PC-3 (cell line): ENCODE measurements at places on chromosomes 7 and 10.

- peak; percentile 52 for DNase-seq
Measured at GRCh38 chr7:101814991-101815825, 2.2 kb upstream of the CUX1 start.

DNA sequence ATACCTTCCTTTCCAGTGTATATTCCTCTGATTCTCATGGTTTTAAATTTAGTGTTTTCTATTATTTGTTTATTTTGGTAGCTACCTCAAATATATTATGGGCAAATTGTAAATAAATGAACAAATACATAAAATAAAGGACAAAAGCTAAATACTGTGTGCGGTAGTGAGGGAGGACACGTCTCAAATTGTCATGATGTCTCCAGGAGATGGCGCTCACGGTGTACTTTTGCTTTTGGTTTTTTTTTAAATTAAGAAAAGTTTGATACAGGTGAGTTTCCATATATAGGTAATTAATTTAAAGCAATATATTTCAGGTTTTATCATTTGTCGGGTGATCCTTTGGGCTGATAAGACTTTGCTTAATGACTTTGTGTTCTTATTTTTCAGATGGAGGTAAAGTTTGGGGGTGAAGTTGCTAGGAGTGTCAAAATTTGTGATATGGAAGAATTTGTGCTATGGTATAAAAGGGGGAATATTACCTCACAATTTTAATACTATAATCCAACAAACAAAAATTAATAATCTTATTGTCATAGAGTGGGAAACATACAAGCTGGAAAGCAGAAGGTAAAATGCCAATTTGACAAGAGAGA, 68.4 kb upstream of the TMEM229A start:
- DNase-seq: peak; percentile 52

DNA sequence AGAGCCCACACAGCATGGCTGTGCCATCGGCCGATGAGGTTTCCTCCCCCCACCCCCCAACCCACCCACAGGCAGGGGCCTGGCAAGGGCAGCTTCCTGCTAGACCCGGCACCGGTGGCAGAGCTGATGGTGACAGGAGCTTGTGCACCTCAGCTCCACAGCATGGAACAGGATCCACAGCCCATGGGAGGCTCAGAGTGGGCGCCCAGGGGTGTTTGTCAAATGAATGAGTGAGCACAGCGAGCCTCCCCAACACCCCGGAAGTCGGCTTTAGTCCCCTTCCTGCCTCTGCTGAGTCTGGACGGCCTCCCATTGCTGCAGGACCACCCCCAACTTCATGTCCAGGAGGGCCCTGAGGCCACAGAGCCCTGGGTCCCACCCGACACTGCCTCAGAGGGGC, 68.9 kb downstream of the PDGFA start:
- DNase-seq: no peak

DNA sequence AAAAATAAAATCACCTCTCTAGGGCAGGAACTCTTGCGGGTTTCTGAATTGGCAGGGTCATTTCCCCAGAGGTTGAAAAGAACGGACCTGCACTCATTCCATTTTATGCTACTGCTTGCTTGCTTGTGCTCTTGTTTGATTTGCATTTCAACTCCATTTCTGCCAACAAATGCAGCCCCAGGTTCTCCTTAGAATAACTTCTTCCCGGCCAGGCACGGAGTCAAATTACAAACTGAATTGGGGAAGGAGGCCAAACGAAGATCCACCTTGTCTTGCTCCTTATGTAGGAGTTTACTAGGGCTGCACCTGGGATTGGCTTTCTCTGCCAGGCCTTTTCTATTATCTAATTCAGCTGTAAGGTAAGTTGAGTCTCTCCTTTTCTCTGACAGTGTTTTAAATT, 79.6 kb downstream of the HGF start:
- peak; percentile 66 for DNase-seq

DNA sequence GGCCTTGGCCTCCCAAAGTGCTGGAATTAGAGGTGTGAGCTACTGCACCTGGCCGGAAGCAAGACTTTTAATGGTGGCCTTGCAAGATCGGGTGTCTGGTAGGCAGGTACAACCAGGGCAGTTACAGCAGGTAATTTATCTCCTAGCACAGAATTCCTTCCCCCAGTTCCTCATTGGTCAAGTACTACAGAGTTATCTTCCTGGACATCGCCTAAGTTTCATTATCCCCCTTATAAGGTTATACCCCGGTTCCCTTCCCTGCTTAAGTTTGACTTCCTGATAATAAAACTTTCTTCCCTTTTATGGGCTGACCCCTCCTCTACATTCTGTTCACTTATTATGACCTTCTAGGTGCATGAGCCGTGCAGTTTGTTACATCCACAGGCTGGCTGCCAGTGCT, 19.0 kb upstream of the CYP3A43 start:
- DNase-seq: no peak

DNA sequence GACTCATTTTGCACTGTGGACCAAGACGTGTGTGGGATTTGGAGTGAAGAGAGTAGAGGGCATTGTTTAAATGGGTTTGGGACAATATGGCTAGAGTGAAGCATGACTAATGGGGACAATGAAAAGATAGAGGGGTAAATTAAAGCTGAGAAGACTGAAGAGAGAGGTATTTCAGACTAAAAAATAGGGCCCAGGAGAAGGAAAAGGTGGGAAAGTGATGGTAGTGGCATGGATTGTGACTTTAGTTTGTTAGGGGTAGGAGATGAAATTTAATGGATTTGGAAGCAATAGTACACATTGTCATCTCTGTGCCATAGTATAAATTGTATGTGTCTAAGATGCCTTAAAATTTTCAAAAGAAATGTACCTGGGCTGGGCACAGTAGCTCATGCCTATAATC, 18.2 kb downstream of the CDK1 start:
- no peak for DNase-seq

GRCh38 chr10:74332398-74332797, 181.4 kb downstream of the ADK start:
- no peak for DNase-seq

DNA sequence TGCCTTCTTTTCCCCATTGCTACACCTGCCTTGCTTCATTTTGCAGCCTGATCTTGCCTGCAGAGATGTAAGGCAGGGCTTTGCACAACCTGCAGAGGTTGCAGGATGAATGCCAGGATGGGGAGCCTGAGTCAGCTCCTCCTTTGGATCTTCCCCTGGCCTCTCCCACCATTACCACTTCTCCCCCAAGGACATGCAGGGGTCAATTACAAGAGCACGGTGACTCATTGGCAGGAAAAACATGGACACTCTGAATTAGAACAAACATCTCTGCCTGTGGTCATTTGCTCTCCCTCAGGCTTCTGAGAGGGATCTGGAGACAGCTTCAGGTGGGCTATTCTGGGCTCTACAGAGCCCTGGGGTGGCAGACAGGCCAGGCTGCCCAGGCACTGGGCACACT, 89.2 kb downstream of the HERPUD2 start:
- peak; percentile 31 for DNase-seq

GRCh38 chr7:158400601-158401225, 186.9 kb downstream of the PTPRN2 start:
- no peak for DNase-seq

DNA sequence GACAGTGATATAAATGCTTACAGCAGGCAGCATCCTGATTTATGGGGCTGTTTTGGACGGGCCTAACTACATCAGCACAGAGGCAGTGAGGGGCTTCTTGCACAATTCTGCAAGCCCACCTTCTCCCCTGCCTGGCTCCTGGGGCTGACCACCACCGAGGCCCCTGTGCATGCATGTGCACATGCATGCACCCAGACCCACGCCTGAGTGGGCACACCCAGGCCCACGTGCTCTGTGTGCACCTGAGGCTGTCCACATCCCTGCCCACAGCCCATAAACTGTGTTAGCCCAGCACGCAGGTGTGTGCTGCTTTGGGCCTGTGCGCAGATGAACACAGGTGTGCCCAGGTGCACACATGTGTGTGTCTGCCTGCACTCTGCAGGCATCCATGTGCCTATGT, 40.0 kb downstream of the ZMIZ1 start:
- DNase-seq: no peak

GRCh38 chr7:30237271-30237695, 47.1 kb upstream of the ZNRF2 start:
- no peak for DNase-seq

GRCh38 chr7:71735961-71736556, 604.1 kb downstream of the GALNT17 start:
- peak; percentile 66 for DNase-seq
